ENCODE measurements at places on chromosomes 6 and 20.

DNA sequence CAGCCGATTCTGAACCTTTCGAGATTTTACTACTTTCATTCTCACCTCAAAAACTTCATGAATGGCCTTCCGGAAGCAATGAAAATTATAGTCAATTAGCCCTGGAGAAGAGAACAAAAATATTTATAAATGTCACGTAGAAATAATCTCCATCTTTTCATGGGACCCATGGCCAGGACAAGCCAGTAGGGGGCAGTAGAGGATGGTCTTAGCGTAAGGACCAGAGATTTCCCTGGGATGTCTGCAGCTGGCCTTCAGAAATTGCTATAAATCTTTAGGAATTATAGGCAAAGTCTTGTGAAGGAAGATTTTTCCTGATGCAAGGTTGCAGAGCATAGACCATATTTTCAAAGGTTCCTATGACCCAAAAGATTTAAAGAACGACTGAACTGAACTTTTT, 15.6 kb upstream of the UBE2J1 start:
- no peak for DNase-seq

DNA sequence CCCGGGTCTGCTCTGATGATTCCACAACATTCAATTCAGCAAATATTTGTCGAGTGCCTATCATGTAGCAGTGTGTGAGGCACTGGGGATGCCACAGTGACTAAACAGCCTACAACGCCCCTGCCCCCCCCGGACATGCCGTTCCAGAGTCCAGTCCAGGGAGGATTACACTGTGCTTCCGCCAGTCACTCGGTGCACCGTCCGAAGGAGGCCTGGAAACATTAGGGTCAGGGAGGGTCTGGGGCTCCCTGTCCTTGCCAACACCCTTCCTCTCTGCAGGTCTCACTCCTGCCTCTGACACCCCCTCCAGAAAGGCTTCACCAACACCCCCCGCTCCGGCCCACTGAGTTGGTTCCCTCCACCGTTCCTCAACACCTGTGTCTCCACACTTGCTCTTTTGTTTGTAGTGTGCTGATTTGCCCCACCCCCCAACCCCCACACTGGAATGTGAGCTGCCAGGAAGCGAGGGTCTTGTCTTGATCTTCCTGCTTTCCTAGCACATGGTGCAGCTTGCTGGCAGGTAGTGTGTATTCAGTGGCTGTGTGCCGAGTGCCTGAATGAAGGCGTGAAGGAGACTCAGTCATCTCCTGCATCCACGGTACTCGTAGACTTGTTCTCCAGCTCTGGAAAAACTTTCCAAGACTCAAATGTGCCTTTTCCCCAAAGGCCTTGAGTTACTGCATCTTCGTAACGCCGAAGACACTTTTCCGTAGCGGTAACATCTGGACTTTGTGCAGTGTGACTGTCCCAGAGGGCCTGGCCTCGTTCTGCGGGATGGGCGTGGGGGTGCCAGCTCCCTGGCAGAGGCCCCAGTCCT, 150.4 kb downstream of the ZDHHC14 start:
- DNase-seq: no peak

DNA sequence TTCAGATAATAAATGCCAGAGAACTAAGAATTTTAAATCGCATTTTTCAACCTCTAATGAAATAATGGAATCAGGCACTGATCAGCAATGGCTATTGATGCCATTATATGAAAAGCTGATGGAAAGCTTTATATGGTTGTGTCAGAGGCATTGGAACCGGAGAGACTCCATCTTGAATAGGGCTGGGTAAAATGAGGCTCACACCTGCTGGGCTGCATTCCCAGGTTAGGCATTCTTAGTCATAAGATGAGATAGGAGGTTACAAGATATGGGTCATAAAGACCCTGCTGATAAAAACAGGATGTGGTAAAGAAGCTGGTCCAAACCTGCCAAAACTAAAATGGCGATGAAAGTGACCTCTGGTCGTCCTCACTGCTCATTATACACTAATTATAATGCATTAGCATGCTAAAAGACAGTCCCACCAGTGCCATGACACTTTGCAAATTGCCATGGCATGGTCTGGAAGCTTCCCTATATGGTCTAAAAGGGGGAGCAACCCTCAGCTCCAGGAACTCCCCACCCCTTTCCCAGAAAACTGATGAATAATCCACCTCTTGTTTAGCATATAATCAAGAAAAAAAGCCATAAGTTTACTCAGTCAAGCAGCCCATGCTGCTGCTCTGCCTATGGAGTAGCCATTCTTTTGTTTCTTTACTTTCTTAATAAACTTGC, 40.2 kb upstream of the CD83 start:
- DNase-seq: no peak

- no peak for DNase-seq
These were observed 7.7 kb upstream of the MYB start for GRCh38 chr6:135173242-135173988.

GRCh38 chr6:130396722-130397121, 30.9 kb downstream of the TMEM200A start:
- no peak for DNase-seq

- DNase-seq: no peak
These were observed 88.8 kb upstream of the SIRPA start for GRCh38 chr20:1806456-1806855.

GRCh38 chr20:33897313-33897912, 86.3 kb downstream of the CHMP4B start:
- DNase-seq: no peak

Measured in GOT3 (cell line).